ENCODE measurements at places on chromosomes 6 and 20.

DNA sequence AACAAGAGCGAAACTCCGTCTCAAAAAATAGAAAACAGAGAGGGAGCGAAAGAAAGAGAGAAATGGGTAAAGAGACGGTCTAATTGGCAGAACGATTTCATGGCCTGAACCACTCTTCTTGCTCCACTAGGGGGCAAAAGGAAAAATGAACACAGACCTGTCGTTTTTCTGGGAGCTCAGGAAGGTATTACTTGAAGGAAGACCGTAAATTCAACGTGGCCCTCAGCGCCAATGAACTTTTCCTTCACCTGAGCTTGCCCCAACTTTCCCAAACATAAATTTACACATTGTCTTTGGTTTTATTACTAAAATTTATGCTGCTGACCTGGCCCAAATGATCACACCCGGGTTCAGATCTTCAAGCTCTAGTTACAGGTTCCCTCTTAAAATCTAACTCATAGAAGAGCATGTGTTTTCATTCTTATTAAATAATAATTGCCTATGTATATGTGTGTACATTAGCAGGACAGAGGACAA lies 67.3 kb downstream of the ATP9A start:
- no peak for DNase-seq

DNA sequence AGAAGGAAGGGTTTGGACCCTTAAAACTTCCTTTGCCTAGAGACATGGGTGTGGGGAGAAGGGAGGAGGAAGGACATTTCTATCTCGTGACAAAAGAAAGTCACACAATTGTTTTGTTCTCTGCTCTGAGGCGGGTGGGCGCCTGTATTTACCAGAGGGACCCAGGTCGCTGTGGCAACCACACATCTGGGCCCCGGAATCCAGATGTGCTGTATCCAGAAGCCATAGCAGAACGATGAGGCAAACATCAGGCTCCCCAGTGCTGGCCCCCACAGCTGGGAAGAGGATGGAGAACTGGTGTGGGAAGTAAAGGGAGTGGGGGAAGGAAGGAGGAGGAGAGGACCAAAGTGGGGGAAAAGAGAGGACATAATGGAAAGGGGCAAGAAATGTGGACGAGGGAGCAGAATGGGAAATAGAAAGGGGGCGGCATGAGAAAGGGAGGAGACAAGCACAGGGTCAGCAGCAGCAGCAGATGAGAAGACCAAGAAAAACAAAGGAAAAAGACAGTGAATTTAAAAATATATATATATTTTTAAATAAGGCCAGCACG lies 3.4 kb upstream of the TNXB start:
- DNase-seq, result no peak

GRCh38 chr6:62652692-62653328 lies 366.8 kb upstream of the KHDRBS2 start:
- no peak for DNase-seq

- DNase-seq, result no peak
These were observed 32.4 kb downstream of the TRAF3IP2 start for GRCh38 chr6:111573131-111573883.

DNA sequence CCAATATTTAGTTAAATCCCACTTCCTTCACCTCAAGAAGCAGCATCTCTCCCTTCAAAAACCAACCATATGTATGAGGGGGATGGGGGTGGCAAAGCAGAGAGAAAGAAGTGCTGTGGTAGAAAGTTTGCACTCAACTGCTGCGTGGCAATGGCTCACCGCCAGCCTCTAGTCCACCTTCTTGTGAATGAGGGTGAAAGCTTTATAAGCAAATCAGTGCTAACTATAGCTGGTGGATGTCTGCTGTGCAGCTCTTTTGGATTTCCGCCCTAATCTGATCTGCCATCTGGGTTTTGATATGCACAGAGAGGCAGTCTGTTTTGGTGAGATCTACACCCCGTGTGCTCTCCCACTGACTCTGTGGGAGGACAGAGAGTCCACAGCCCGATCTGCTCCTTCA lies 281.2 kb upstream of the SUPT3H start:
- DNase-seq, result no peak

GRCh38 chr20:39358052-39358451 lies 395.9 kb downstream of the DHX35 start:
- DNase-seq, result no peak

- no peak for DNase-seq
These were observed 698.3 kb downstream of the EPM2A start for GRCh38 chr6:145036848-145037567.

GRCh38 chr6:109052018-109052651 lies 42.5 kb downstream of the SESN1 start:
- no peak for DNase-seq

- DNase-seq, result no peak
These were observed 236.0 kb upstream of the ECI2 start for GRCh38 chr6:4371207-4371921.

DNA sequence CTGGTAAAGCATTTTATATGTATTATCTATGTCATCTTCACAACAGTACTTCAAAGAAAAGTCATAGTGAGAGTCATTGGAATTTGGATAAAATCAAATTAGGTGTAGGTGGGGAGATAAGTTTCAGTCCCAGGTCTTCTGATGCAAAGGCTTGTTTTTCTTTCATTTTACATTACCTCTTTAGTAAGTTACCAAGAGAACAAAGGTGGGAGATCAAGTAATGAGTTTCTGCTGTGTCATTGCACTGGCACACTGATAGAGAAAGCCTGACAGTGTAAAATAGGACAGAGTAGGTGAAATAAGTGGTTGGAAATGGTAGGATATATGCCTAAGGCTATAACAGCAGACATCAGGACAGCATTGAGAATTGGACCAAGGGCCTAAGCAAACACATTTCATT lies 250.4 kb downstream of the NKAIN2 start:
- no peak for DNase-seq

- DNase-seq, result no peak
These were observed 22.6 kb upstream of the TINAG start for GRCh38 chr6:54285595-54285994.
